NB4 (cell line): ENCODE measurements at places on chromosomes 16 and 17.

GRCh38 chr16:24858219-24859041 lies 12.7 kb downstream of the SLC5A11 start:
- peak; percentile 75 for DNase-seq

DNA sequence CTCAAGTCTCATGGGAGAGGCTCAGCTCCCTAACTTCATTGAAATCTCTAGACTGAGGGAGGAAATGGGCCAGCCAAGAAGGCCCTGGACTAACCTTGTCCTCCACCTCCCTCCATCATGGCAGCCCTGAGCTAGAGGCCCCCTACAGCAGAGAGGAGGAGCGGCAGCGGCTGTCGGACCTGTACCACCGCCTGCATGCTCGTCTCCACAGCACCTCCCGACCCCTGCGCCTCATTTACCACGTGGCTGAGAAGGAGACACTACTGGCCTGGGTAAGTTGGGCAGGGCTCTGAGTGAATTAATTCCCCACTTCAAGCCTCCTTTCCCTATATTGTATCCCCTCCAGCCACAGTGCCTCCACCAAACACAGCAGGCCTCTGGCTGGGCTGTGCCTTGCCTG lies 3.8 kb upstream of the SYCE1L start:
- no peak for DNase-seq

DNA sequence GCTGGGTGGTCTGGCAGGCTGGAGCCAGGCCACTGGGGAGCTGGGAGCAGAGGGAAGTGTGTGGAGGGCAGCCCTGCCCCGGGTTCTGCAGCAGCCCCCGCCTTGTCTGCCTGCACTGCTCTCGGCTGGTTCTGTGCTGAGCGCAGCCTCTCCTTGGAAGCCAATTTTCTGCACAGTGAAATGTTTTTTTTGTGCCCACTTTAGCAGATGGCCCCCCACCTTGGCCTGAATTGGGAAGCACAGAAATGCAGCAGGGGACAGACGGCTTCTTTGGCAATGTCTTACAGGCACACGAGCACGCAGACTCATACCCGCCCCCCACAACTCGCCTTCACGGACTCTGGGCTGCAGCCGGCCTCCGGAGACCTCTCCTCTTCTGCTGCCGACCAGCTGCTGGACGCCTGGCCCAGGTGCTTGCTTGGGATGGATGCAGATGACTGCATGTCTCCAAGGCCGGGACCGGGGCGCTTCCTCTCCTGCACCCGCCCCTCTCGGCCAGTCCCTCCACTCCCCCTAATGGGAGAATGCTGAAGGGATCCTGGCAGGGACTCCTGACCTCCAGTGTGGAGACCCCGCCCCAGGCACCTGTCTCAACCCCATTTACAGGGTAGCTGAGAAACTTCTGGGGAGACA lies 14.8 kb downstream of the NPTX1 start:
- no peak for DNase-seq

DNA sequence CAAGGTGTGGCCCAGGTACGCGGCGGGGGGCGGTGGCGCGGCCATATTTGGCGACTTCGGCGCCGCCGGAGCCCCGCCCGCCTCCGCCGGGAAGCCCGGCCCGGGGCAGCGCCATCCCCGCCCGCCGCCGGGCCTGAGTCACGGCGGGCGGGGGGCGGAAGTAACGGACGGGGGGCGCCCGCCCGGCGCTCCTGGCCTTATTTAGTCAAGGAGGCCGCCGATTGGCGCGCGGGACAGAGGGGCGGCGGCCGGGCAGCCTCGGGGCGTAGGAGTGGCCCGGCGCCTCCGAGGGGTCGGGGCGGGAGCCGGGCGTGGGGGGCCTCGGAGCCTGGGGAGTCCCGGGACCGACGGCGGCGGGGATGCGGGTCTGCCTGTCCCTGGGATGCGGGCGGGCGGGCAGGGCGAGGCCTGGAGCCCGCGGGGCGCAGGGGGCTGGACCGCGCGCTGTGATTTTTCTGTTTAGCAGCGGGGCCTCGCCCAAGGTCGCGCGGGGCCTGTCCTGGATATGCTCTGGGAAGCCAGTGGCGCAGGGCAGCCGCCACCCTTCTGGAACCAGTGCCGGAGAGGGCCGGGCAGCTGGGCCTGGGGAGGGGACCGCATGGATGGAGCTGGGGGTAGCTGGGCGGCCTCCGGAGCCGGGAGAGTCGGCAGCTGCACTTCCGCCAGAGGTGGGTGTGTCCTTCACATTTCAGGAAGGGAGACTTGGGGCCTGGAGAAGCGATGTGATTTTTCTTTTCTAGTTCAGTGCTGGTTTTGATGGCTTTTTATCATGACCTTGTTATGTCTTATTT lies 2.3 kb upstream of the ACTG1 start:
- DNase-seq = peak; percentile 69

DNA sequence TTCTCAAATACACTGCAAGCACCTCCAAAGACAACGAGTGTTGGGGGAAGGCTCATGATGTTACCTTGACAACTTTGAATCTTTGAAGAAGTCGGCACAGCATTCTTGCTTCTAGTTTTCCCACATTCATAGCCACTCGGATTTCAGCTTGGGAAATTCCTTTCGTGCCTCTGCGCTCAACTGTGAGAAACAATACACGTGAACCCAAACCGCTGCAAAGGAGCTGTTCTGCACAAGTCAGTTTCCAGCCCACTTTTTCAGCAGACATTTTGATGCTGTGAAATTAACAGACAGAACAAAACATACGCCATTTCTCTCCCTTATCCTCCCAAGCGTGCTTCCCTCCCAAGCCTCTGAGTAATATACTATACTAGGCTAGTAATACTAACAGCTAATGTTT lies 41.2 kb downstream of the GTF3C1 start:
- DNase-seq = no peak

- no peak for DNase-seq
Observed at GRCh38 chr16:68360956-68361355, 50.1 kb downstream of the PRMT7 start.

DNA sequence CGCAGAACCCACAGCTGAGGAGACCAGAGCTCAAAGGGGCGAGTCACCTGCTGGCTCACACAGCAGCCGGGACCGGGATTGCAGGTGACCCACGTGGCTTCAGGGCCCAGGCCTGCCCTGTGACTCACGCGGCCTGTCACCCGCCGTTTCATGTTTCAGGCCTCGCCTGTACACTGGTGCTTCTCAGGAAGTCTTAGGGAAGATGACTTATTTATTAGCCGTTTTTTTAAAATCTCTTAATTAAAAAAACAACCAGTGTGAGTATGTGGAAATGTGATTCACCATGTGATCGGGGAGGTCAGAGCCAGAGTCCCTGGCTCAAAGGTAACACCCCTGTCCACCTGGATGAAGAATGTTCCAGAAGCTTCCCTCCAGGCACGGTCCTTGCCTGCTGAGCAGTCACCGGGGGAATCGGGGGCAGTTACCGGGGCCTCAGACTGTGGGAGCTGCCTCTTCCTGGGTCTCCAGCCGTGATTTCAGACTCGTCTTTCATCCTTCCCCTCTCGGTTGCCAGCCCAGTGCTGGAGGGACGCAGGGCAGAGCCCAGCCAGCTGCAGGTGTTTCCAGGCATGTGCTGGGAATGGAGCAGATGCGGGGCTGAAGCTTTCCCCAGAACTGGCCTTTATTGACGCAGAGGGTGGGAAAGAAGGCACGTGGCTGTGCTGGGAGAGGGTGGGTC lies 49.3 kb downstream of the CMIP start:
- DNase-seq = peak; percentile 49

- no peak for DNase-seq
Observed at GRCh38 chr17:39450051-39450450, 1.0 kb downstream of the MED1 start.

- DNase-seq = peak; percentile 60
Observed at GRCh38 chr17:979539-980405, at the start of gene NXN. Gene NXN, minus strand, starts transcription at chr17:979776.

GRCh38 chr16:67678354-67679023 lies 11.9 kb downstream of the C16orf86 start:
- no peak for DNase-seq

- peak; percentile 29 for DNase-seq
Observed at GRCh38 chr17:50560931-50561745, 623 bp downstream of the CACNA1G start.

DNA sequence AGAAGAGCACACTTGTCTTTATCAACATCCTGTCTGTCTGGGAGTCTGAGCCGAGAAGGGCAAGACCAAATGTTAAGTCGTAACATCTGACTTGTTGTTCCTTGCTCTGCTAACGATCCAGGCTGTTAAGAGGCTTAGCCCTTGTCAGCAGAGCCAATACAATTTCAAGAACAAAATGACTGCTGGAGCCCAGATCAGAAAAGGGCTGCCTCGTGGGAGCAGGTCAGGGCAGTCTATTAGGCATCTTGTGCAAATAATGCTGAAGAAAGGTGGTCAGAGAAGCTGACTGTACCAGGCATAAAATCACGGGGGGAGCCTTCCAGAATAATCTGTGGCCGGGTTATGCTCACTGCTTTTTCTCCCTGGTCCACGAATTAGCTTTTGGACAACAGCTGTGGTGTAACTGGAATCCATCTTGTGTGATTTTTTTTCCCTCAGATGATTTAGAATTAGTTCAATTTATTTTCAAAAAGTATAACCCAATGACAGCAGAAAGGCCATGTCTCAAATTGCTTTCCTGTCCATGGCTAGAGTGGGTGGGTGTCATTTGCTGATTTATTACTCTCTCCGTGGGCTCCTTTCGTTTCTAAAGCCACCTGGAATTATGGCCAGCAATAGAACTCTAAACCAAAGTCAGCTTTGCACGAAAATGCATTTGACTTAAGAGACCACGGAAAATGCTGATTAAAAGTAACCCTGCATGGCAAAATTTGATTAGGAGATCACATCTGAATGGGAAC lies 221.1 kb upstream of the HSBP1 start:
- DNase-seq = no peak

GRCh38 chr17:75364078-75364477 lies 41.4 kb downstream of the GRB2 start:
- no peak for DNase-seq

DNA sequence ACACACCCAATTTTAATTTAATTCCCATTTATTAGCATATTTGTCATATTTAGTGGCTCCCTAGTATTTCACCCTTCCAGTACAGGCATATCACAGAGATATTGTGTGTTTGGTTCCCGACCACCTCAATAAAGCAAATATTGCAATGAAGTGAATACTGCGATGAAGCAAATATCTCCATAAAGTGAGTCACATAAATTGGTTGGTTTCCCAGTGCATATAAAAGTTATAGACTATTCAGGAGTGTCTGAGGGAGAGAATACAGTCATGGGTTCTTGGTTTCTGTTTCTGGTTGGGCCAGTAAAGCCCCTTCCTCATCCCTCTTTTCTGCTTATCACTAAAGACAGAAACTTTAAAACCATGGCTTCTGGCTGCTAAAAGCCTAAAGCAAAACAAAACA lies 295.4 kb upstream of the AXIN2 start:
- DNase-seq = no peak

- DNase-seq = no peak
Observed at GRCh38 chr16:75225678-75226515, 7.1 kb downstream of the CTRB1 start.

- DNase-seq = peak; percentile 75
Observed at GRCh38 chr16:83689385-83689831, 118.4 kb upstream of the HSBP1 start.

DNA sequence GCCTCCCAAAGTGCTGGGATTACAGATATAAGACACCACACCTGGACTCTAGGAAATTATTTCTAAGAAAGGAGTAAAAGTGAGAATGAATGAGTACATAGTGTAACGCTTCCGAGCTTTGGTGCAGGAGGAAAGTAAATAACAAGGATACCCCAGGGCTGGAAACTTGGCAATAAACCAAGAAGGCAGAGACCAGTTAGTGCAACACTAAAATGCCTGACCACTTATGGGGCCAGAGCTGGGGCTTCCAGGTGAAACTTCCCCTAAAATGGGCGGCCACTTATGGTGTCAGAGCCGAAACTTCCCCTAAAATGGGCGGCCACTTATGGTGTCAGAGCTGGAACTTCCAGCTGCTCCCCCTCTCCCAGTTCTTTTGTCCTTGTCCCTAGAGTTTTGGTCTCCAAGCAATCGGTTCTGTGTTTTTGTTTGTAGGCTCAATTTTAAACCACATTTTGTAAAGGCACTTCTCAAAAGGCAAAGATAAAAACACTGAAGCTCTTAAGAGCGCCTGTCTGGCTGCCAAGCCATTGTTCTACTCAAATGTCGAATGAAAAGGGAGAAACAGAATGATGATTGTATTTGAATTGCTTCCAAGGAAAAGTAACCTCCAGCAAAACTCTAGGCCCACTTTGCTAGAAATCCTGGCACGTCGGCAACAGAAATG lies 63.9 kb downstream of the NXN start:
- no peak for DNase-seq

DNA sequence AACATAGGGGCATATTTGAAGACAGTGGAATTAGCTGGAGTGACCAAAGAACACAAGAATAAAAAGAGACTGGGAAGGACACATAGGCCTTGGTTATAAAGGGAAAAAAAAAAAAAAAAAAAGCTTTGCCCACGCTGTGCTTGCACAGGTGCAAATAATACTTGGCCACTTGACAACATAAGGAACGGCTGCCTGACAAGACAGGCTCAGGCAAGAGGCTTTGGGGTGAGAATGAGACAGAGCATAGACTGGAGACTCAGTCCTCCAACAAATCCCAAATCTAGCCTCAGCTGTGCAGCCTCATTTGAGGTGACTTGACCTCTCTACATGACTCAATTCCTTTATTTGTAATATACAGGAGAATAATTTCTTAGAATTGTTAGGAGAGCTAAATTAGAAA lies 332.8 kb upstream of the DYNLRB2 start:
- no peak for DNase-seq

GRCh38 chr16:57726433-57726947 lies 9.1 kb upstream of the KATNB1 start:
- no peak for DNase-seq

GRCh38 chr16:88878967-88879787 lies 12.7 kb upstream of the PABPN1L start:
- DNase-seq = no peak

GRCh38 chr17:43907425-43907981 lies at the start of gene MPP2:
Gene MPP2, minus strand, starts transcription at chr17:43907536. Its CDS starts 3,076 bp downstream, at chr17:43904460.
- peak; percentile 77 for DNase-seq

- no peak for DNase-seq
Observed at GRCh38 chr16:50121721-50122445, 31.2 kb upstream of the TENT4B start.

DNA sequence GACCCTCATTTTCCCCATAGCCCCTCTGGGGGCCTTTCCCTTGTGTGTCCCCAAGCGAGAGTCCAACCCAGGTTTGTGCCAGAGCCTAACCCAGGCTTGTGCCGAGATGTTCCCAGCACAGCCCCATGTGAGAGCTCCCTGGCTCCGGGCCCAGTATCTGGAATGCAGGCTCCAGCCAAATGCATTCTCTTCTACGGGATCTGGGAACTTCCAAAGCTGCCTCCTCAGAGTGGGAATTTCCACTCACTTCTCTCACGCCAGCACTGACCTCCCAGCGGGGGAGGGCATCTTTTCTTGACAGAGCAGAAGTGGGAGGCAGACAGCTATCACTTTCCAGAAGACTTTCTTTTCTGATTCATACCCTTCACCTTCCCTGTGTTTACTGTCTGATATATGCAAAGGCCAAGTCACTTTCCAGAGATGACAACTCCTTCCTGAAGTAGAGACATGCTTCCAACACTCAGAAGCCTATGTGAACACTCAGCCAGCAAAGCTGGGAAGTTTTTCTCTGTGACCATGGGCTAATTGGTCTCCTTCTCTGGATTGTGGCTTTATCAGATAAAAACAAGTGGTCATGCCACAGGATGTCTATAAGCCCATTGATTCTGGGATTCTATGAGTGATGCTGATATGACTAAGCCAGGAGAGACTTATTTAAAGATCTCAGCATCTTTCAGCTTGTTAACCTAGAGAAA lies 2.5 kb upstream of the CCL2 start:
- DNase-seq = peak; percentile 63
